ENCODE measurements at places on chromosomes 2 and 18.

- DNase-seq: no peak
Observed at GRCh38 chr2:121617042-121617599, 32.1 kb downstream of the CLASP1 start.

- no peak for DNase-seq
Observed at GRCh38 chr2:241822264-241822623, 13.3 kb downstream of the NEU4 start.

- DNase-seq: no peak
Observed at GRCh38 chr2:20565623-20566236, 85.2 kb downstream of the HS1BP3 start.

GRCh38 chr2:129744649-129745048, 234.8 kb upstream of the RAB6C start:
- no peak for DNase-seq

DNA sequence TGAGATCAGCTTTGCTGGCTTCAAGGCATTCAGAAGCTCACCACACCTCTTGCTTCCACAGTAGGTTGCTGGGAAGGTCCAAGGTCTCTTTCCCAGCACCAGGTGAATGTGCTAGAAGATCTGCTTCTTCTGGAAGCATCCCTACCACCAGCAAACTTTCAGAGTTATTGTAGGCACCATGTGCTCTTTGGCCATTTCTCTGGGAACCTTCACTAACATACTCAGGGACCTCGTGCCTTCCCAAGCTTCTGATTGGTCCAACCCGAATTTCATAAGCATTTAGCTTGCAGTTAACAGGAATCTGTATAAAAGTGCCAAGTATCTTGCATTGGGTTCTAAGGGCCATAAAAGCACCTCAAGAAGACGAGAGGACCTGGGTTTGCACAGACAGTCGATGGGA, 86.5 kb upstream of the ARL4C start:
- DNase-seq: no peak

Measured in activated T-helper 1 cell treated with anti-CD3 and anti-CD28 coated beads, Interleukin-12 subunit alpha, Interleukin-12 subunit beta, Interleukin-2, Interleukin-4 antibody, amounts not matched to agents 30 ng/mL and 10 ng/mL and 1 ng/mL, durations not matched to agents 14 hours and 24 hours and 36 hours (primary cell).